Osteoblast (primary cell): ENCODE measurements at places on chromosomes 7 and 10. TPM values are rescaled to one million over a fixed set of nuclear protein-coding genes. Genes with fewer than 3 reads are reported as not detected.

Gene CALCR
- not detected in 2 replicates for total RNA-seq

Gene CRHR2
- total RNA-seq = not detected in 2 replicates

Gene ZNF804B
- total RNA-seq = not detected in 2 replicates

Gene ADARB2
- not detected in 2 replicates for total RNA-seq

- DNase-seq = no peak
Measured at GRCh38 chr10:59268460-59268859, 92.0 kb downstream of the PHYHIPL start.

DNA sequence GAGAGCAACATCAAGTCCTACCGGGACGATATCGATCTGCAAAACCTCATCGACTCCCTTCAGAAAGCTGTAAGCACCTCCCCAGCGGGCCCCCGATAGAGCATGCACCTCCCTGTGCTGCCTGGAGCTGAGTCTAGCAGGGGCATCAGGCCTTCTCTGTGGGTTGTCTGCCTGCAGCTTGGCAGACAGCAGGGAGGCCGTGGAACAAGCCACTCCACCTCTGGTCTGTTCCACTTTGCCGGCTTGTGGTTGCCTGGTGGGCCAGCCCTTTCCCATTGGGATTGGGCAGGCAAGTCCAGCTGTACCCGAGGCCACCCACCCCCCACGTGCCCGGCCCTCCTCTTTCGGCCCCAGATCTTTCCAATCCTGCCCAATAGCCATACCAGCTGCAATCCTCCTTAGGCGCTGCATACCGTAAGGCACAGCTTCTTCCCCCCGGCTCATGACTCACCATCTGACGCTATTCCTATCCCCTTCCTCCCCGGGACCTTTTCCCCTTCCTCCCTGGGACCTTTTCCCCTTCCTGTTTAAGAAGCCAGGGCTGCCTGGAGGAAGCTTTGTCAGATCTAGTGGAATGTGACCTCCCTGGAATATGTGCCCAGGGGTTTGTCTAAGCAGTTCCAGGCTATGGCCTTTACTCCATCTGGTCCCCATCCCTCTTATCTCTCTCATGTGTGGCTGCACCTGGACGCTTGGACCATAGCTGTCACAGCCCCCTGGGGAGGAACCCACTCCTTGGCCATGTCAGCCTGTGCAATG, 28.1 kb upstream of the SH2D4B start:
- peak; percentile 91 for DNase-seq

DNA sequence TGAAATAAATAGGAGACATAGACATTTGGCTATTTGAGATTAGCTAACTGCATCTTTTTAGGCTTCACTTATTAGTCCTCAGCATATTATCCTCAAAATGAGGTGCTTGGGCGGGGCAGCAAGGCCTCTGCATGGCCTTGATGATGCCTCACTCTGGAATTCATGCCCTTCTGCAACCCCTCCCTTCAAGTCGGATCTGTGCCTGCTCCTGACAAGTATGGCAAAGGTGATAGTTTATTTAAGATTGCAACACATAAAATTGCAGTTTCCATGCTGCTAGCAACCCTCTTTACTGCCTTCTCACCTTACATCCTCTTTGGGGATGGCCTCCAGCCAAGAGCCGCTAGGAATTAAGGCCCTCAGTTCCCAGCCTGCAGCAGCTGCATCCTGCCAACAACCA, 241.3 kb upstream of the ADARB2 start:
- no peak for DNase-seq

DNA sequence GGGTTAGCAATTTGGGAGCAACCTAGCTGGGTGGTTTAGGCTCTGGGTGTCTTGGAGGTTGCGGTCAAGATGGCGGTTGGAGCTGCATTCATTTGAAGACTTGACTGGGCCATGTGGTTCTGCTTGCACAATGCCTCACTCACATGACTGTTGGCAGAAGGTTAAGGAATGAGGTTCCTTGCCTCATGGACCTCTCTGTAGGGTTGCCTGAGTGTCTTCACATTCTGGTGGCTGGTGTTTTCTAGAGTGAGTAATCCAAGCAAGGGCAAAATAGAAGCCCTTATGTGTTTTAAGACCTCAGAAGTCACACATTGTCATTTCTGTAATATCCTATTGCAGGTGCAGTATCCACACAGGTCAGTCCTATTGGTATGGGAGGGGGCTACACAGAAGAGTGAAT, 52.0 kb downstream of the CDK14 start:
- DNase-seq = no peak
